ENCODE measurements at places on chromosomes 2 and 18.

DNA sequence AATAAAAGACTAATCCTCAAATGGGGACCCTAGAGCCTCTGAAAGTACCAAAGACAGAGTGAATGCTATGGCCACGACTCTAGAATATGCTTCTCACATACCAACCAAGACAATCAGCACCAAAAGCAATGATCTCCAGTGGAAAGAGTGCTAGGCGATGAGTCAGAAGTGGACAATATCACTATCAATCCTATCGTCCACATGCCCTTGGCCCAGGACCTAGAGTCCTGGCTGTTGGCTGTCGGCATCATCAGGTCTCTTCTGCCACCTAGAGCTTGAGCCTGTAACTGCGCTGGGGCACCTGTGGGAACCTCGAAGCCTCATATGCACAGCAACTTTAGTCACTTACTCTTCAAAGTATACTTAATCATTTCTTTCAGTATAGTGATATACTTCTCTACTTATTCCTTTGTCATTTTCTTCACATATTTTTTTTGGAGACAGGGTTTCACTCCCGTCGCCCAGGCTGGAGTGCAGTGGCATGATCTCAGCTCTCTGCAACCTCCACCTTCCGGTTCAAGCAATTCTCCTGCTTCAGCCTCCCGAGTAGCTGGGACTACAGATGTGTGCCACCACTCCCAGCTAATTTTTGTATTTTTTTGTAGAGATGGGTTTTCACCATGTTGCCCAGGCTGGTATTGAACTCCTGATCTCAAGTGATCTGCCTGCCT lies 29.7 kb downstream of the NOL10 start:
- DNase-seq = peak; percentile 46

DNA sequence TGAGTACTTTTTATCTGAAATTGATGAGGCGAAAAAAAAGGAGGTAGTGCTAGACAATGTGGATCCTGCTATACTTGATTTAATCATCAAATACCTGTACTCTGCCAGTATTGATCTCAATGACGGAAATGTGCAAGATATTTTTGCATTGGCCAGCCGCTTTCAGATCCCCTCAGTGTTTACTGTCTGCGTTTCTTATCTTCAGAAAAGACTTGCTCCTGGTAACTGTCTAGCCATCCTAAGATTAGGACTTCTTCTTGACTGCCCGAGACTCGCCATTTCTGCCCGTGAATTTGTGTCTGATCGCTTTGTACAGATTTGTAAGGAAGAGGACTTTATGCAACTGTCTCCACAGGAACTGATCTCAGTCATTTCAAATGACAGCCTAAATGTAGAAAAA lies 453 bp downstream of the KLHL41 start:
- DNase-seq = no peak

DNA sequence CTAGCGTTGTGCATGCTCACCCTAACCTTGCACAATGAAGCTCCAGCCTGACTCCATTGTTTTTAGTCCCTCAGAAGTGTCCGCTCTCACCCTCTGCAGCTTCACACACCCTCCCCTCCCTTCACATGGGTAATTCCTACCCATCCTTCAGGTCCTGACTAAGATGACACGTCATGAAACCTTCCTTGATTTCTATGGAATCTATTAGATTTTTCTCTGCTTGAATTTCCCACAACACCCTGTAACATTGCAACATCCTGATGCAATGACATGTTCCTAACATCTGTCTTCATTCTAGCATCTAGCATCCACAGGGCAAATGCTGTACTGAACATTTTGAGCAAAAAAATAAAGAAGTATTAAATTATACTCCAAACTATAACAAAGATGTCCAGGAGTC lies 77.0 kb upstream of the PID1 start:
- DNase-seq = no peak

- no peak for DNase-seq
These were observed 19.1 kb downstream of the SEPTIN2 start for GRCh38 chr2:241334813-241335212.

DNA sequence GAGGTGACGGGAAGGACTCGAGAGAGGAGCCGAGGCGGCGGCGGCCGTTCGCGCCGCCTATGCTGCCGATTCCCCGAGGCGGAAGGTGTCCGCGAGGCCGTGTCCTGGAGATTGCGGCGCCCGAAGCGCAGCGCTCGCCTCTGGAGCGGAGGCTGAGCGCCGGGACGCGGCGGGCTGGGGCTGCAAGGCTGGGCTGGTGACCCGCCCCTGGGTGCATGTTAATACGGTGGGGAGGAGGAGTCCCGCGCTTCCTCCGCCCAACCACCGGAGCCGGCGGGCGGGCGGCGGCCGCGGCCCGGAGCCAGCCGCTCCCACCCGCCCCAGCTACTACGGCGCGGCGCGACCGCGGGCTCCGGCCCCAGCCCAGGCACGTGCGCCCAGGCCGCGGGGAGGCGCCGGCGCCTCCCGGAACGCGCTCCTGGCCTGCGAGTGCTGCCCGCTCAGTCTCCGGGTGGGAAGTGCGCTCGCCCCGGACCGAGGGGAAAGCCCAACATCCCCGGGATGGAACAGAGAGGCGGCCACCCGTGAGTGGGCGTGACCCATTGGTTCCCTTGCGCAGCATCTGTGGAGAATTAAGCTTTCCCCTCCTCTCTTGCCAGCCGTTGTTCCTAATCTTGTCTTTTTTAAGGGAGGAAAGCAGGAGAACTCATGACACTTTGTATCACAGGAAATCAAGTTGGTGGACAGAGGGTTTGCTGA lies at the start of gene DLGAP1:
DLGAP1 (minus strand) TSS at position 195 of the 699 bp plus-strand sequence.
- no peak for DNase-seq

GRCh38 chr18:1998121-1998520 lies 573.2 kb downstream of the METTL4 start:
- DNase-seq = no peak

DNA sequence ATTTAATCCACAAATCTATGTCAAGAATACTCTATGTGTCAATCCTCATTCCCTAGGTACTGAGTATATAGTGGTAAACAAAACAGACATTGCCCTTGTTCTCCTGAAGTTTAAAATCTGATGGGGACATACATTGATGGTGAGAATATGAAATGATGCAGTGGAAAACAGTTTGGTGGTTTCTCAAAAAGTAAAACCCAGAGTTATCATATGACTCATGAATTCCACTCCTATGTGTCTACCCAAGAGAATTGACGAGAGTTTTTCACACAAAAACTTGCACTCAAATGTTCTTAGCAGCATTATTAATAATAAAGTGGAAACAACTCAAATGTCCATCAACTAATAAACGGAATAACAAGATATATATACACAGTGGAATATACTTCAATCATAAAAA lies 586.7 kb downstream of the CCDC85A start:
- DNase-seq = no peak

- peak; percentile 30 for DNase-seq
These were observed 7.9 kb upstream of the PDCL3 start for GRCh38 chr2:100554798-100555407.

- DNase-seq = no peak
These were observed 80.0 kb downstream of the SOWAHC start for GRCh38 chr2:109694190-109694589.

- no peak for DNase-seq
These were observed 117.4 kb downstream of the RHBDD1 start for GRCh38 chr2:226953206-226953605.

- DNase-seq = no peak
These were observed 19.3 kb downstream of the TMEM247 start for GRCh38 chr2:46498681-46499080.

All from activated naive CD8-positive, alpha-beta T cell treated with anti-CD3 and anti-CD28 coated beads, Interleukin-2, amount 50 U/mL, for 24 hours (primary cell).